Pancreas (tissue), 10 donors: ENCODE measurements at places on chromosomes 1 and 21.

GRCh38 chr1:165910764-165911421 is 83.5 kb downstream of the UCK2 start:
- DNase-seq = no peak

DNA sequence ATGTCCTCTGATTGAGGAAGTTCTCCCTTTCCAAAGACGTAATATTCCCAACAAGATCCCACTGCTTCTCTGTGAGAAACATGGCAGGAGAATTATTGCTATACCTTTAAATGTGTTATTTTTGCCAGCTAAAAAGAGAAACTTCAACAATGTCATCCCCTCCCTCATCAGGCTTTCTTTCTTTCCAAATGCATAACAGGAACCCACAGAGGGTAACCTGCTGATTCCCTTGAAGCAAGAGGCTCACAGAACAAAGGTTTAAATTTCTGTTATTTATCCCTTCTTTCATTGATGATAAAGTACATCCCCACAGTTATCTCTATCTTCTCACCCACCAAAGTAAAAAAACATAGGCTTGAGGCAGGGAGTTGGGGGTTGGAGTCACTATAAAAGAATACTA is 102.1 kb downstream of the SLC30A10 start:
- no peak for DNase-seq

DNA sequence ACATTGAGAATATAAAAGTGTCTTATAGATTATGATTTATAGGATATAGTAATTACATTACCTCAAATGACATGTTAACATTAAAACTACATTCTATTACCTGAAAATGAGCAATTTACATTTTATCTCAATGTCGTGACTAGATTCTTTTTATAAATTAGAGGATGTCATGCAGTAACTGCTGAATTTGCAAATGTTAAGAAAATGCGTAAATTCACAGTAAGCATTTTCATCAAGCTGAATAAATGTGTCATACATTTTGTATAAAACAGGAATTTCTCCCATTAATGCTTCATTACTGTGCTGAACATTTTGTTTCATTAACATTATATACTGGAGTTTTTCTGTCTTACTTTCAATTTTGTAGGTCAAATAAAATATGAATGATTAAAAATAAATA is 1460.7 kb upstream of the B3GALT2 start:
- DNase-seq = no peak

GRCh38 chr21:42117229-42117966 is 46.3 kb downstream of the UMODL1 start:
- peak; percentile 91 for DNase-seq

DNA sequence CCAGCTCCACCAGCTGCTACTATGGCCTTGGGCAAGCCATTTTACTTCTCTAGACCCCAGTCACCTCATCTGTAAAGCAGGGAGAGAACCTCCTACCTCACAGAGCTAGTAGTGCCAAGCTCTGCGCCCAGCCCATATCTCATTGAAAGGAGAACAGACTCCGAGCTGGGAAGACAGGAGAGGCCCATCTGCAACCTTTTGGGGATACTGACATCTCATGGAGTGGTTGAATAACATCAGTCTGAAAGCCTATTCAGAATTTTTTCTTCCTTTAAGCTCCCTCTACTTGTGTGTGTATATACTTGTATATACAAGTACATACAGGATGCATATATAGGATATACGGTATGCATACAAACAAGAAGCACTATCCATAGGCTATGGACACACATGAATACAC is 279.5 kb upstream of the POU3F1 start:
- DNase-seq = no peak

DNA sequence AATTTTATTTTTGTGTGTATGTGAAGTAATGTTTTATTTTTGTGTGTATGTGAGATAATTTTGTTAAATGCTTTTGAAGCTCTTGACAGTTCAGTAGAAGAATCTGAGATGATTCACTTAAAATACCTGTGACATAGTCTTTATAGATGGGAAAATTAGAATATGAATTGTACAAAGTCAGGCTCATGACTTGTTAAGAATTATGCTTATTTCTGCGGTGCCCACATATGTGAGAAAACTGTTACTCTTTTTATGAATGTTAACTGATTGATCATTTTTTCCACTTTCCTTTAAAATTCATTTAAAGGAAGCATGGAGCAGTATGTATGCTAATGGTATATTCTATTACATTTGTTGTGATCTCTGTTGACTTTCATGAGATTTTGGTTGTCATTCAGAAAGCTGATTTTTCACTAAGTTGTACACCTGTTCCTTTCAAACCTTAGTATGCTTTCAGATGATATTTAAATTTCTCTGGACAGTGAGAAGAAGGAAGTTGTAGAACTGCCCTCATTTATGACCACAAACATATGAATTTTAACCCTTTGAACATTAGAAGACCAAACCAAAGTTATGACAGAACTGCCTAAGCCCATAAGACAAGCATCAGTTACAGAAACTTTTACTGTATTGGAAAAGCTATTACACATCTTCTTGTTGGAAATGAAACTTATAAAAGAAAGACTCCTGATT is 110.1 kb downstream of the POU2F1 start:
- DNase-seq = no peak
